T-cell (primary cell): ENCODE measurements at places on chromosomes 12 and 14.
A peak's percentile ranks its signal among the peaks of the same experiment; 100 is the strongest.

DNA sequence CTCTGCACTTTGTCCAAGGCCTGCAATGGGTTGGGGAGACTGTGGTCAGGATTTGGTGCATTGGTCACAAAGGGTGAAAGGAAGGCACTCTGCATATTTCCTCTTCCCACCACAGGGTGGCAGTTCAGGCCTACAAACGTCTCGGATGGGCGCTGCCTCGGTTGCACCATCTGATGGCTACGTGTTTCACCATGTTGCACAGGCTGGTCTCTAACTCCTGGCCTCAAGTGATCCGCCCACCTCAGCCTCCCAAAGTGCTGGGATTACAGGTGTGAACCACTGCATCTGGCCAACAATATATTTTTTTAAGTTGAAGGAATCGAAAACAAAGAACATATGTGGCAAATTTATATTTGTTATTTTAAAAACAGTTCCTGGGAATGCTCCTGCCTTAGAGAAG is 35.1 kb downstream of the TMBIM6 start:
- peak; percentile 17 for DNase-seq

DNA sequence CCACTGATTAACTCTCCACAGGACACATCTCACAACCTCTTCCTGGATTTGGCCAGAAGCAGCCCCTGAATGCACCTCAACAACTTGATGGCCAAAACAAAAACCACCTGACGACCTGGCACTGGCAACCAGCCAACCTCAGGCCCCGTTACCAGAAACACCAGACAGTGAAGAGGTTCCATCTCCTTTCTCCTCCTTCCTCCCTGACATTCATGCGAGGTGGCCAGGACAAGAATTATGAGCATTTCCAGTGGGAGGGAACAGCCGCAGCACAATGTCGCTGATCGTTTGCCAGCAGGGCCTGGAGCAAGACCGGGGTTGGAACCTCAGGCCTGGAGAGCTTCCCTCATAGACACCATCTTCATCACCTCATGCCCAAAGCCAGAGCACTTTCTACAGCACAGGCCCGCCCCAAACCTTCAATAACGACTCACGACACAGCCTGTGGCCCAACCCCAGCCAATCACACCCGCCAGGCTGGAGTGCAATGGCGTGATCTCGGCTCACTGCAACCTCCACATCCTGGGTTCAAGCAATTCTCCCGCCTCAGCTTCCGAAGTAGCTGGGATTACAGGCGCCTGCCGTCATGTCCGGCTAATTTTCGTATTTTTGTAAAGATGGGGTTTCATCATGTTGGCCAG is 48.7 kb downstream of the CCDC88C start:
- DNase-seq, result no peak

DNA sequence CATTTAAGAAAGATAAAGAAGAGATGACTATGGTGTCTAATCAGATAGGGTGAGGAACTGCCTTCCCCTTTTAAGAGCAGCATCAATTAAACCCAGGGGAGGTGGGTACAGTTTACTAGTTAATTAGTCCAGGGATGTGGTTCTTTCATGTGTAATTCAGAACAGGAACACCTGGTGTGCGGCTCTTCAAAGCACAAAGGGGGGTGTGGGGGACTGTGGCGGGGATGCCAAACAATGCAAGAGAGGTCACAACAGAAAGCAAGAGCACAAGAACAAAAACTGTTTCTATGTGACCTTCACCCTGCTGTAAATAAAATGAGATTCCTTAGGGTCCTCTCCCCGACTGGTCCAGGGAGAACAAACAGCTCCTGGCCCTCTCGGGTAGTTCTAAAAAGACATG is 183.9 kb upstream of the SOX5 start:
- DNase-seq, result no peak

GRCh38 chr12:13233830-13234641 is 37.5 kb downstream of the EMP1 start:
- no peak for DNase-seq

DNA sequence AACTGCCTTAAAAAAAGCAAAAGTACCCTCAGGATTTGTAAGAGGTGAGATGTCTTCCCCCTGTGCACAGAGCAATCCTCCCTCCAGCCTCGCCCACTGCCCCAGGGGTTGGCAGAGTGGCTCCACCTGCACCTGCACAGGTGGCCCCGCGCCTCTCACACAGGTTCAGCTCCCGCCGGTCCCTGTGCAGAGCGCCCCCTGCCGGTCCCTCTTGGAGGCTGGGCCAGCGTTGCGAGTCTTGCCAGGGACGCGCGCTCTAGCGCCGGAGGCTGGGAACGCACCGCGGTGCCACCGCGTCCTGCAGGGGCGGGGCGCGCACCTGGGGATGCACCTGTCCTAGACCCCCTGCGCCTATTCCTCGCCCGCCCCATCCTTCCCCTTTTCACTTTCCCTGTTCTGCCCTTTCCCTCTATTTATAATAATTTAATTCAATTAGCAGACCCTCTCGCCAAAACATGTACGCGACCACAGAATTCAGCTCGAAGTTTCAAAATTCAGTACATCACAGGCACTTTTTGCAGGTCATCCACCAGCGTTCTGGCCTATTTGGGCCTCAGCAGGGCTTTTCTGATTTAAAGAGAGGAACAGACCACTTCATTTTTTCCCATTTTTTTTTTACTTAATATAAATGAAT is 618.6 kb downstream of the AACS start:
- DNase-seq, result no peak

DNA sequence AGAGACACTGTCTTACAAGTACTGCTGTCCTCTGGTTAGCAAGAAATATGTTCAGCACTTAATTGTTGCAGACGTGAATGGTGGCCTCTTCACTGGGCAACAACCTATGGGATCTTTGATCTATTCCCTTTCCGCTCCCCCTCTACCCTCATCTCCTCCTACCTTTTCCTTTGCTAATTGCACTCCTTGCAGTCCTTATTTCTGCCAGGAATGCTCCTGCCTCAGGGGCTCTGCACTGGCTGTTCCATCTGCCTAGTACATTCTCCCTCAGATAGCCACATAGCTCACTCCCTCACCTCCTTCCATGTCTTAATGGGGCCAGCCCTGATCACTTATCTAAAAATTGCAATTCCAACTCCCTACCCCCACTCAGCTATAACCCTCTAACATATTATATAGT is 4.5 kb upstream of the NFYB start:
- DNase-seq, result no peak

DNA sequence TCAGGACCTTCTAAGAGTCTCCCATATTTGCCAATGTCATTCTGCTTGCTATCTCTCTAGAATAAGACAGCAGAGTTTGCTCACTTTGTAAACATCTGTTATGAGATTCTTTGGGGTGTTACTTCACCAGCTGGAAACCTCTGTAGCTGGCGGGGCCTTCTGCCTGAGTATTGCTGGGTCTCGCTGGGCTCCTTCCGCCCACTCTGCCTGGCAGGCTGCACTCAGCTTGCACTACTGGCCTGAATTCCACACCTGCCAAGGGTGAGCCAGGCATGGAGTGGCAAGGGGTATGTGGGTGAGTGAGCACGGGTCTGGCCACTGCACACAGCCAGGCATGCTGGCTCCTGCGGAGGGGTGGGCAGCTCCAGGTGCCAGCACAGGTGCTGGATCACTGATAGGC is 267.3 kb upstream of the PDE3A start:
- no peak for DNase-seq

GRCh38 chr14:92466059-92466458 is 47.5 kb upstream of the RIN3 start:
- no peak for DNase-seq

DNA sequence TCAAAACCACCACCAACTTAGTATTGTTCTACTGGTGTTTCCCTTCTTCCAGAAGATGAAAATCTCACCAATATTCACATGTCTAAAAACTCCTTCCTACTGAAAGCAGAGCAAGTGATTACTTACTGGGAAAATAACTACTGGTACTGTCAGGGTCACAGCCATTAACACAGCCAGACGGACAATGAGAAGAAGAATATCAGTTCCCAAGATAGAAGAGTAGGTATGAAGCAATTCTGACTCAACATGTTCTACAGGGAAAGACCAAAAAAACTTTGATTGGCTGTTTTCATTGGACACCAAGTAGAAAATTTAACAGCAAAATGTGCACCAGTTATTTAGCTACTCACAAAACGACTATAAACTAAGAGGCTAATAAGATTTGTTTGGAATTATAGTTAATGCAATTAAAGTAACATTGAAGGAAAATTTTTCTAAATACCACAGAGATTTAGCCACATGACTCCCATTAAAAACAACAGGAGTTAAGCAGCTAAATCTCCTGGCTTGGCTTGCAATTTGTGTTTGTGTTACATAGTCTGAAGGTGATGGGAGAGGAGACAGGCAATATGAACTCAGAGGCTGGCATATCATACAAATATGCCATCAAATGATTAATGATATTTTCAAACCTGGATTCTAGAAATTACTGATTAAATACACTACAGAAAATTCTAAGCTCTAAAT is 9.5 kb downstream of the SLC38A2 start:
- no peak for DNase-seq

DNA sequence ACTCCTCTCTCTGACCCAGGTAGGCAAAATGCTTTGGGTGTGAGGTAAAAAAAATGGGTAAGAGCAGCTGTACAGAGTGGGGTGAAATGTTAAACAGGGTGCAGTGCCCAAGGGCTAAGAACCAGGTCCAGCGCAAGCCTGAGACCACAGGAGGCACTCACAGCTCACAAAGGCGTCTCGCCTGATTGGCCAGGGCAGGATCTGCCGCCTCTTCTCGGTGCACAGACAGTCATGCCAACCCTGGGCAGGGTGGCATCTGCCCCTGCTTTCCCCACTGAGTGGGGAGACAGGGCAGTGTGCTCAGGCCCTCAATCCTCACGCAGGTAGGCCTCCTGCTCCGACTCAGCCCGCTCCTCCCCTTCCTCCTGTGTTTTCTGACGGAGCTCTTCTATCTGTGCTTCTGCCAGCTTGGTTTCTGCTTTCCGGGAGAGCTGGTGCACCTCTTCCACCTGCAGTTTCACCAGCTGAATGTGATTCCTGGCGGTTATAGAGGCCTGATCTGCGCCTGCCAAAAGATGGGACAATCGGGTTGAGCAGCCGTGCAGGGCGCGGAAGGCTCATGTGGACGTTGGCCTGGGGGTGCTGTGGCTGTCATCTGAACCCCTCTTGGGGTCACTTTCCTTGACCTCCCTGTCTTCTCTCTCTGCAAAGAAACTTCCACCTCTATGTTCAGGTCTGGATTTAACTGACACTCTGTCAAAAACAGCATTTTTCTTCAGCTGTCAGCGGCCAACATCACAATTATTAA is 4.7 kb downstream of the B3GNT4 start:
- no peak for DNase-seq

DNA sequence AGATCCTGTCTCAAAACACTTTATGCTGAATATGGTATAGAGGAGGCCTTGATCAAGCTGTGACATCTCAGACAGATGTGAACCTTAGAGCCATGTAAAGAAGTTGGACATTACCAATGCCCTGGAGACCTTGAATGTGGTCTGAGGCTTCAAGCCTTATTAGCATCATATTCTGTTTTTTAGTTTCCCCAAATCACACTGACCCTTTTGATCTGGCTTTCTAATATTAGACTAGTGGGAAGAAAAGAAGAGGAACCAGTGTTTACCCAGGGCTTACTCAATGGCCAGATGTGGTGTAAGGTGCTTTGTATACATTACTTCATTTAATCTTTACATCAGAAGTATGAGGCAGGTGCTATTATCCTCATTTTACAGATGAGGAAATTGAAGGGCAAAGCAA is 10.6 kb upstream of the TBPL2 start:
- DNase-seq, result no peak

GRCh38 chr14:104178279-104178678 is 39.9 kb downstream of the KIF26A start:
- DNase-seq, result no peak

GRCh38 chr14:81263777-81264410 is 43.1 kb upstream of the GTF2A1 start:
- no peak for DNase-seq

DNA sequence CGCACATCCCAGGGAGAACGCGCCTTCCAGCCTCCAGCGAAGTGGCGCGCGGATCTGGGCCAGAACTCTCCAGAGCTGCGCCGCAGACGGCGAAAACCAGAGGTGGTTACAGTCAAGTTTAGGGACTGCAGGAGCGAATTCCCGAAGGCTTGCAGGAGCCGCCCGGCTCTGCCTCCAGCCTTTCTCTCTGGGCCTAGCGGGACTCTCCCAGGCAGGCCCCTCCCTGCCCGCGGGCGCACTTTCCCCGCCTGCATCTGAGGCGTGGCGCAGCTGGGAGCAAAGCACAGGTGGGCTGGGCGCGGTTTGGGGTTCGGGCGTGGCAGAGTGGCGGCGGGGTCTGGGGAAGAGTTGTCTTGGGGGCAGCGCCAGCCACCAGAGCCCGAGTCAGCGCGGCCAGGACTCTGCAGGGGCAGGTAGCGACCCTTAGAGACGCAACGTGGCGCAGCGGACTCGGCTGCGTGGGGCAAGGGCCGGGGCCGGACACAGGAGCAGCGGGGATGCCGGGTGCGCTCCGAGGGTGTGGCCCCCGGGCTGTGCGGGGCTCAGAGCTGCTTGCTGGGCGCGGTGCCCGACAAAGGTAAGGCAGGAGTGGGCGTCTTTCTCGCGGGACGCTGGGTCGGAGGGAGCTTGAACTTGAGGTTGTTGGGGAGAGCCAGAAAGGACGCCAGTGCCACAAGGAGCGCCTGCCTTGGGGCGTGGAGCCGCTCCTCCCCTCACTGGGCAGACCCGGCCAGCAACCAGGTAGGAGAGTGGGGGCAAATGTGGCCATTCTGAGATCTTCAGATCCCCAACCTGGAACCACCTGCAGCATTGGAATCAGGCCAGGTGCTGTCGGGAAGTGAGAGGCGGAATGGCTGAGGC is 1126.0 kb downstream of the AACS start:
- no peak for DNase-seq

DNA sequence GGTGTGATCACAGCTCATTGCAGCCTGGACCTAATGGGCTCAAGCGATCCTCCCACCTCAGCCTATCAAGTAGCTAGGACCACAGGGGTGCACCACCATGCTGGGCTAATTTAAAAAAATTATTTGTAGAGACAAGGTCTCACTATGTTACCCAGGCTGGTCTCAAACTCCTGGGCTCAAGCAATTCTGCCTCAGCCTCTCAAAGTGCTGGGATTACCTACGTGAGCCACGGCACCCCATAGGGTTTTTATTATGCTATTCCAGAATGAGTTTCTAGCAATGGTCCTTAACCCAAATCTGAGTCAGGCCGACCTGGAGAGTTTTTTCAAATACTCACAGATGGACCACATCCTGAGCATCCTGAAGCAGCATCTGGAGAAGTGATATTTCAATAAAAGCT is 159.8 kb downstream of the CPNE8 start:
- DNase-seq, result no peak

DNA sequence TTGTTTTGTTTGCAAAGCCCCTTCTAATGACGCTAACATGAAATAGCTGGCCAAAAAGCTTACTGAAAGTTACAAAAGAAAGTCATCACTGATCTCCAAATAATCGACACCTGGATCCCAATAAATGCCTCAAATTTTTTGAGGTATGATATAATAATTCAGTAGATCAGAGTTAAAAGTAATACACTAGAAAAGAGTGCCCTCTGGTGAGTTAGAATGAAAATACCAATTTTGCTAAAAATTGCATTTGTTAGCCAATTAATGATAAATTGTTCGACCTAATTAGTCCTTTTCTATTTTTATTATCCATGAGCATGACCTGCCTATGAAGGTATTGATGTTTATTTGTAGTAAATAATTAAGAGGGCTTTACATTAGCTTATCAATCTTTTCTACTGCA is 78.6 kb downstream of the CEP128 start:
- no peak for DNase-seq
